ENCODE measurements at places on chromosomes 5 and 9. TPM values are rescaled to one million over a fixed set of nuclear protein-coding genes. Genes with fewer than 3 reads are reported as not detected.

The GRM6 gene
- total RNA-seq = not detected

The OTP gene
- total RNA-seq = not detected

The ST6GALNAC6 gene
- 176 TPM for total RNA-seq

The UBAP2 gene
- 29.7 TPM for total RNA-seq

The SPINK7 gene
- not detected for total RNA-seq

The SLC6A19 gene
- not detected for total RNA-seq

The BTNL3 gene
- total RNA-seq = not detected

The CNTNAP3B gene
- total RNA-seq = 52.8 TPM

All from tibial nerve (tissue), 4 donors.